CMK (cell line): ENCODE measurements at places on chromosomes 13 and 19.

GRCh38 chr13:83048419-83048818, 833.9 kb downstream of the SLITRK1 start:
- DNase-seq: no peak

DNA sequence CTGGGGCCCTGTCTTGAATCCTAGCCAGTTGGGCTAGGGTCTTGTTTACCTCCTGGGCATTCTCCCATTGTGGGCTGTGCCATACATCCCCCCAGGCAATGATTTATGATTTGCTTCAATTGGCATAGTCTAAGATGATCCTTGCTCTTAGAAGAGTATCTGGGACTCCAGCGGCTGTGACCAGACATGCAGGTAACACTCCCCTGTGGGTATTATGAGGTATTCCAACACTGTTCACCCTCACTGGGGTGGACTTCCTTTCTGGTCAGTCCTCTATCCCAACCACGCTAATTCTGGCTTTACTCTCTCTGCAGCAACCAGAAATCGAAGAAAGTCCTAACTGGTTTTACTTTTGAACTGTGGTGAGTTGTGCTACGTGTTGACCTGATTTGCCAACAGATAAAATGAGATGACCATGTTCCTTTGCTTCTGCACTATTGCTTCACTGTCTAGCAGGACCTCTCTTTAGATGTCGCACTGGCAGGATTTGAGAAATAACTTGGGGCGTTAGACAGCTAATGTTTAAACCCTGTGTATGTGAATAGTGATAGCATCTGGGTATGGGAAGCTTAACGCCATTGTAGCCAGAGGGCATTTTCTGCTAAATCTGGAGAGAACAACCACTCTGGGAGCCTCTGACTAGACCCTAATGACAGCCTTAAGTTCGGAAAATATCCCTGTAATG, 6.7 kb upstream of the LRCH1 start:
- DNase-seq: no peak

GRCh38 chr13:96229356-96229755, 139.4 kb downstream of the HS6ST3 start:
- no peak for DNase-seq

GRCh38 chr19:38952395-38953165, 21.8 kb downstream of the MRPS12 start:
- DNase-seq: no peak

GRCh38 chr13:90068658-90069057, 1278.8 kb upstream of the MIR17HG start:
- no peak for DNase-seq

- DNase-seq: no peak
Measured at GRCh38 chr13:95099541-95099940, 201.7 kb downstream of the ABCC4 start.

- no peak for DNase-seq
Measured at GRCh38 chr13:27536361-27537101, 83.8 kb downstream of the LNX2 start.

- DNase-seq: no peak
Measured at GRCh38 chr19:17255150-17255621, 9.4 kb downstream of the USHBP1 start.

- DNase-seq: peak; percentile 68
Measured at GRCh38 chr13:67493835-67494234, 263.7 kb upstream of the PCDH9 start.

DNA sequence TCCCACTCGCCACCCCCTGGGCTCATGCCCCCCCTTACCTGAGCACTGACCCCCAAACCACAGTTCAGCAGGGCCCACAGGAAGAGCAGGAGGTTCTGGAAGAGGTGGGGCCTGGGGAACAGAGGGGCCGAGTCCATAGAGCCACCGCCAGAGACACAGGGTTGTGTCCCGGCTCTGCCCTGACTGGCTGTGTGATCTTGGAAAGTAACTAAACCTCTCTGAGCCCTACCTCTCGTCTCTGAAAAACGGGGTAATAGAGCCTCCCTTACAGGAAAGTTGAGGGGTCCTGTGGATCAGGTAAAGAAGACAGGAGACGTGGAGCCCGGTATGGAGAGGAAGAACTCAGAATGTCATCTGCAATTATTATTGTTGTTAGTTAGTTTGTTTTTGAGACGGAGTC, 2.0 kb downstream of the ADAMTSL5 start:
- no peak for DNase-seq

DNA sequence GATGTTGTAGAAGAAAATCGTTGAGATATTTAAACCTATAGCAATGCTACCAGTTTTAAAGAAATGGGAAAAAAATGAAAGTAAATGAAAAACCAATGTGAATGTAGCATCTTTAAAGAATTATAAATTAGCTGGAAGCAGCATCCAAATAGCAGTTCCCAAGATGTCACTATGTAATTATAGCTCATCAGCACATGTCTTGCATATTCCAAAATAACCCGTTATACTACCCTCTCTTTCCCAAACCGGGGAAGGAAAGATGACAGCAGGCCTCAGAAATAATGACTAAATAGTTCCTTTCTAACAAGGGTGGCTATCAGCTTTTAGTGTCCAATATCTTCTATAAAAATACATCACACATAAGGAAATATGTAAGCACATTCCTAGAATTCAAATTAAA, 140.5 kb downstream of the FGF14 start:
- no peak for DNase-seq

- DNase-seq: no peak
Measured at GRCh38 chr13:47303626-47304025, 406.8 kb upstream of the HTR2A start.

- DNase-seq: no peak
Measured at GRCh38 chr13:83232626-83233025, 649.6 kb downstream of the SLITRK1 start.

- no peak for DNase-seq
Measured at GRCh38 chr19:42596391-42597072, 1.8 kb upstream of the CEACAM8 start.

DNA sequence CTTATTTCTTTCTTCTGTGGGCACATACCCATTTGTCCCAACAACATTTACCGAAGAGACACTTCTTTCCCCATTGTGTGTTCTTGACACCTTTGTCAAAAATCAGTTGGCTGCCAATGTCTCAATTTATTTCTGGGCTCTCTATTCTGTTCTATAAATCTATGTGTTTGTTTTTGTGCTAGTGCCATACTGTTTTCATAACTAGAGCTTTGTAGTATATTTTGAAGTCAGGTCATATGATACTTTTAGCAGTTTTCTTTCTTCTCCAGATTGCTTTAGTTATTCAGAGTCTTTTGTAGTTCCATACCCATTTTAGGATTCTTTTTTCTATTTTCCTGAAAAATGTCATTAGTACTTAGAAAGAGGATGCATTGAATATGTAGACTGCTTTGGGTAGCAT, 1276.3 kb downstream of the SLITRK1 start:
- DNase-seq: no peak

GRCh38 chr13:92963029-92963428, 263.6 kb upstream of the GPC6 start:
- DNase-seq: no peak

DNA sequence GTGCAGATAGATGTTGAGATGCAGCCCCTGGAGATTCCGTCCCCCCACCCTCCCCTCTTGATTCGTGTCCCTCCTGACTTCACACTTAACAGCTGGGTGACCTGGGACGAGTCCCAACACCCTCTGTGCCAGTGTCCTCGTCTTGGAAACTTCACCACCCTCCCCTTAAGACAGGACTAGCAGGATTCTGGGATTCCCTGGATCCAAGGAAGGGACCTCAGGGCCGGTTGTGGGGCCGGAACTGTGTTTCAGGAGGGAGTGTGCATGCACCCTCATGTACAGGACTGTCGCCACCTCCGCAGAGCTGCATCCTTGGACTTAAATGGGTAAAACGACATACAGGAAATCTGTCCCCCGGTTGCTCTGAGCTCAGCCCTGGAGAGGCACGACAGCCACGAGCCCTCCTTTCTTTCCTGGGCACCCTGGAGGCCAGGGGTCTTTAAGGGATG, 990 bp downstream of the MYO9B start:
- DNase-seq: no peak

- DNase-seq: no peak
Measured at GRCh38 chr13:113595131-113595530, 10.6 kb downstream of the TFDP1 start.

GRCh38 chr13:75197803-75198202, 284.2 kb downstream of the TBC1D4 start:
- no peak for DNase-seq

- no peak for DNase-seq
Measured at GRCh38 chr13:67223024-67223423, 7.1 kb downstream of the PCDH9 start.

- no peak for DNase-seq
Measured at GRCh38 chr13:35792021-35792420, 315.5 kb upstream of the MAB21L1 start.

DNA sequence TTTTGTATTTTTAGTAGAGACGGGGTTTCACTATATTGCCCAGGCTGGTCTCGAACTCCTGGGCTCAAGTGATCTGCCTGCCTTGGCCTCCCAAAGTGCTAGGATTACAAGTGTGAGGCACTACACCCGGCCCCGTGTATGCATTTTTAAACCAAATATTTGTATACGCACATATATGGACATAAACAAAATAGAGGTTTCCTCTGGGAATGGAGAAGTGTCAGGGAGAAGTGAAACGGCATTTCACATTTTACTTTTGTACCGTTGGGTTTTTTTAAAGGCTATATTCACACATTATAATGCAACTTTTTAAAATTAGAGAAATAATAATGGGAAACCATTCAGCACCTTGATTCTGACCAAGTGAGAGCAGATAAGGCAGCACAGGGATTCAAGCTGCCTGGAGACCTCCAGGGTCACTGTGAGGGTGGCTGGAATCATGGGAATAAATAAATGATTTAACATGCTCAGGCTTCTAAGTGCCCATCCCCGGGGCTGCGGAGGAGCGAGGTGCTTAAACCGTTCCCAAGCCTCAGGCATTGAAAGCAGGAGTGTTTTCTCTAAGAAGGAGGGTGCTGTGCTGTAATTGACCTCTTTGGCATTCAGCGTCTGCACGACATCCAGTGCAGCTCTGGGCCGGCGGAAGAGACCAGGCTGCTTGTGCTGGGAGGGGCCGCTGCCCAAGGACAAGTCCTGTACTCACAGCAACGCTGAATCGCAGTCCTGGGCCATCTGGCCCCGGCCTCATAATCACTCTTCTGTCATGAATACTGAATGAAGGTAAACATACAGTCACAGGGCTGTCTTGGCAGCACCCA, 24.7 kb downstream of the GPR42 start:
- no peak for DNase-seq

GRCh38 chr13:62126400-62126799, 710.8 kb upstream of the PCDH20 start:
- DNase-seq: no peak

GRCh38 chr19:3572132-3572854, 451 bp upstream of the HMG20B start:
- DNase-seq: peak; percentile 100

GRCh38 chr19:30064348-30064699, 122.3 kb downstream of the URI1 start:
- DNase-seq: no peak

DNA sequence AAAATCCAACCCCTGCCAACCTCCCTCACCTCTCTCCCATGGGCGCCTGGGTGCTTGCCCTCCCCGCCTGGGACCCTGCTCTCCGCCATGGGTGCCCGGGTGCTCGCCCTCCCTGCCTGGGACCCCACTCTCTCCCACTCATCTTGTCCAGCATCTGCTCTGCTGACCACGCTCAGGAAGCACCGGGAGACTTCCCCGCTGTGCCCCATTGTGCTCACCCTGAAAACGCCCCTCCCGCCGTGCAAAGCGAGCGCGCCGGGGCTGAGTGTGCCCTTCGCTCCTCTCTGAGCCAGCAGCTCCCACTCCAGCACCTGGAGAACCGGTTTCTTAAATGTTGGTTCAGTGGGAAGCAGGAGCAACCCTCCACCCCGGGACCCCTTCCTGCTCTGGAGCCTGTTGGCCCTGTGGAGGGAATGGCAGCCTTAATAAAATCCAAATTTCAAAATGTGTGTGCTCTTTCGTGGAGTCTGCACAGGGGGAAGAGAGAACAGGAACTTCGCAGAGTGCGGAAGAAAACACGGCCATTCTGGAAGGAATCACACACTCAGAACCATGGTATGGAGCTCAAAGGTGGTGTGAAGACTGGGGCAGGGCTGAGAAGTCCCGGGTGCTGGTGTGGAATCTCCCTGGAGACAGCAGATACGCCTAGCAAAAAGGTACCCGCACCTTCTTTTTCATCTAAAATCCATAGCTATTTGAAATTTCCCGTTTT, 23.1 kb upstream of the CDC16 start:
- DNase-seq: no peak

DNA sequence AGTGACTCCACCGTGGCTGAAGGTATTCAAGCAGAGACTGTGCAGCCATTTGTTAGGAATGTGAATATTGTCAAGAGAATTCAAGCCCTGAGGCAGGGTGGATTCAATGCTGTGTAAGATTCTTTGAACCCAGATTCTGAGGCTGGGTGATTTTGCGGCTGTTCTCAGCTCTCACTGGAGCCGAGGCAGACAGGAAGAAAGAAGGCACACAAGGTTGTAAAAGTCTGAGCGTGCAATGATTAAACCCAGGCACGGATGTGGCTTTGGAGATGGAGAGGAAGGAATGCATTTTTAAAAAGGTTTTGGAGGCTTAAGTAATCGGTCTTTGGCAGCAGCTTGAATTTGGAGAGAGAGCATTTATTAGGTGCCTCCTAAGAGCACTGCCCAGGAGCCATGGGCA, 187.9 kb downstream of the KATNAL1 start:
- DNase-seq: no peak

DNA sequence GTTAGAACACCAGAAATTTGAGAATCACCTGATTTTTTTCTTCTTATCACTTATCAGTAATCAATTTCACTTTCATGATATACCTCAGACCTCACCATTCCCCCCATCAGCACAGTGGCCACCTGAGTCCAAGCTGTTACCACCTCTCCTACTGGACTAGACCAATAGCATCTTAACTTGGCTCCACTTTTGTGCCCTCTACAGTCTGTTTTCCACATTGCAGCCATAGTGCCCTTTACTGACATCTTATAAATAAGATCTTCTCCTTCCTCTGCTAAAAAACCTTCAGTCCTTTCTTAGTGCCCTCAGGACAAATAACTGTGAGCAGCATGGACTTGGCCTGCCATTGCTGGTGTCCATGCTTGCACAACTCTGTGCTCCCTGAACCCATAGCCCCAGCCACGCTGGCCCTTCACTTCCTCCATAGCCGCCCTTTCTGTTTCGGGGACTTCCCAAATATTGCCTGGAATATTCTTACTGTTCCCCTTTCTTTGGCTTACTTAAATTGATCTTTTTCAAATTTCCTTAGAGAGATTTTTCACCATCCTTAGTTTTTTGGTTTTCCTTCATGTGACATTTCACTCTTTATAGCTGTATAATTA, 380.8 kb downstream of the LMO7 start:
- peak; percentile 44 for DNase-seq
